ENCODE measurements at places on chromosomes 1 and 21.

DNA sequence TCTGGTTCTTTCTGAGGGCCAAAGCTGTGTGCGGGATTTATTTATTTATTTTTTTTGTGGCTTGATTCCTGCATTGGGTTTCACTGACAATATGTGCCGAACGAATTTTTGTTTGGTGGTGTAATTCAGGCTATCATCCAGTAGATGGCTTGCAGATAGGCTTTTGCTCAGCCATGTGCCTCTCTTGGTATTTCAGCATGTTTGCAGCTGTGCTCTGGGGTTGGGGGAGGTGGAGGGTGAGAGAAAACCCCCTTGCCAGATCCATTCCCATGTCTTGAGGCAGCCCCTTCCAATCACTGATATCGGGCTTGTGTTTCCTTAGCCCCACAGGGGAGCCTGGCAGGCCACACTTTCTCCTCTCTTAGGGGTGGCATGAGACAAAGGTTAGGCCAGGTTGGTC is 302.4 kb downstream of the PTGER3 start:
- no peak for DNase-seq

- no peak for DNase-seq
Observed at GRCh38 chr1:173050865-173051264, at the start of gene TNFSF18. Gene TNFSF18, minus strand, starts transcription at chr1:173050941. Its CDS starts 45 bp downstream, at chr1:173050896.

GRCh38 chr1:6434186-6434585 is 9.6 kb downstream of the ESPN start:
- DNase-seq: no peak

DNA sequence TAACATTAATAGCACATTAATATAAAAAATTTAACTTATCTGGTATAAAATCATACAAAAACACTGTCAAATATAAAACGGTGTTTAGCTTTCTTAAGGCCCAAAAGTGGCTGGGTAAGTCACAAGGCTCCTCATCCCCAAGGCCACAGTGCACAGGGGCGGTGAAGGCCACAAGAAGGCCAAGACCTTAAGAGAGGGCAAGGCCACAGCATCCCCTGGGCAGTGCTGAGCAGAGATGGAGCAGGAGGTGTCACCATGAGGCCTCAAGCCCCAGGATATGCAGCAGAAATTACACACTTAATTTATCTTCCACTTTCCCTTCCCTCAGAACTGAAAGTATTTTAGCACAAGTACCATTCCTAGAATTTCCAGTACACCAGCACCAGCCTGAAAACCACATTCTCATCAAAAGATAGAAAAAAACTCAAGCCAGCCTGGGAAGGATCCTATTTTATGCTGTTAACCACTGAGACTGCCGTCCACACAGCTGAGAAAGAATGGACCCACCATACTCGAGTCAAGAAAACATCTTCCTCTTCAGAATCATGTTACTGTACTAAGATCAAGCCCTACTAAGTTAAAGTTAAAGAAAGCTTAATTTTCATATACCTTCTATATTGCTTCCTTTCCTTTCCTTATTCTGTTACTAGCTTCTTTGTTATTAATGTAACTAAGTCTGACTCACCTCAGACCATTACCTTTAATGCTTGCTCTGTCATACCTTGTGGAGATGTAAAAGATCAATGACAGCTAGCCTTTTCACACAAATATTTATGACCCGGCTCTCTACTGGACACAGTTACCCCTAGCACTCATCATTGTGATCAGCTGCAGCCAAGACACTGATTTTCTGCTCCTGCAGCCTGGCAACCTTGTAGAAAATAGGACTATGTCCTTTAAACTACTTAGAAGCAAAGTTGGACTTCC is 26.4 kb upstream of the FMO1 start:
- no peak for DNase-seq

GRCh38 chr1:44543786-44544185 is 130.5 kb downstream of the TMEM53 start:
- no peak for DNase-seq

DNA sequence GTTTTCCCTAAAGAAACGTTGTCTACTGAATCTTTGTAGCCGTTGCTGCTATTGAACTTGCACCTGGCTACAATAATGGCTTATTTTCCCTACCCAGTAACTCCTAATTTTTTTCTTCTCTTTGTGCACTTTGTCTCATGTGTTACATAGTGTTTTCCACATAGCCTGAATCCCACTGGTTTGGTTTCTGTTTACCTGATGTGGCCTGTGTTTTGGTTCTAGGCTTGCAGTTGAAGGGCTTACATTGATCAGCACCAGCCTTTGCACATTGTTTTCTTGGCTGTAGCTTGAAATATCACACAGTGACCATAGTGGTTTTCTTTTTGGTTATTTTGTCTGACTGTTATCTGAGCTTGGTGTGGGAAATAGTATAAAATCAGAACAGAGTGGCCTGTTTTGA is 29.5 kb downstream of the ST3GAL3 start:
- no peak for DNase-seq

GRCh38 chr1:210741564-210741963 is 392.4 kb downstream of the KCNH1 start:
- DNase-seq: no peak

GRCh38 chr1:113197719-113198330 is 124.8 kb downstream of the LRIG2 start:
- DNase-seq: no peak

GRCh38 chr21:19692231-19692630 is 1288.6 kb upstream of the TMPRSS15 start:
- DNase-seq: no peak

- no peak for DNase-seq
Observed at GRCh38 chr1:28456078-28456477, 49.8 kb upstream of the RCC1 start.

- no peak for DNase-seq
Observed at GRCh38 chr1:62676611-62677356, 11.4 kb downstream of the DOCK7 start.

- DNase-seq: no peak
Observed at GRCh38 chr1:8211883-8212579, 105.9 kb upstream of the SLC45A1 start.

GRCh38 chr1:205275133-205275532 is 46.4 kb downstream of the NUAK2 start:
- DNase-seq: no peak

- peak; percentile 26 for DNase-seq
Observed at GRCh38 chr1:51346086-51346942, 16.0 kb upstream of the TTC39A start.

DNA sequence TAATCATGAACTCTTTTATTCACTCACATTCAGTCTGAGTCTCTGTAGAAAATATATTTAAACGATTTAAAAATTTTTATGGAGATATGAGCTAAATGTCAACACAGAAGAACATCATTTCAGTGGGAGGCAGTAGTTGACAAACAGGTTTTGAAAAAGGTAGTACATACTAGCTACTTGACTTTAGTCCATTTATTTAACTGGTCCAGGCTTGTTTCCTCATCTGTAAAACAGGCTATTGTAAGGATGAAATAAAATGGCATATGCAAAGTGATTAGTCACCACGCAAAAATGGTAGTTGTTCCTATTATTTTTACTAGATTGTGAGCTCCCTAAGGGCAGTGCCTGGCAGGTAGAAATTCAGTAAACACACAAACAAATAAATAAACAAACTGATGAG is 75.2 kb downstream of the NTPCR start:
- DNase-seq: no peak

- DNase-seq: no peak
Observed at GRCh38 chr1:174794861-174795260, 204.9 kb upstream of the CACYBP start.

GRCh38 chr1:151720974-151721787 is at the start of gene RIIAD1:
Gene RIIAD1, plus strand, starts transcription at chr1:151721522. Its CDS starts 15 bp downstream, at chr1:151721537.
- DNase-seq: no peak

- DNase-seq: no peak
Observed at GRCh38 chr1:187490266-187490665, 661.5 kb downstream of the PLA2G4A start.

DNA sequence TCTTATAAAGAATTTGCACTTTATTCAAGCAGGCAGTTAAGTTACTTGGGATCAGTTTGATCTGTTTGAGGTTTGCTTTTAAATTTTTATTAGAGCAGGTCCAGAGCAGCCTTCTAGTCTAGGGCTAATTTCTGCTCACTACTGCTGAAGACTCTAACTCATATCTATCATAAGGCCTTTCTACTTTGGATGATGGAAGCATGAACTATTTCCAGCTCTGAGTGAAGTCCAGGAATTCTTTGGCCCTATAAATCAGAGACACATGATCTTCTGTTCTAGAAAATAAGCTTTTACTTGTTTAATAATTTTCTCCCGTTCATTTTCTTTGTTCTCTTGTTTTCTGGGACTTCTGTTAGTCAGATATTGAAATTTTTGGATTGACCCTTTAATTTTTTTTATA is 14.7 kb downstream of the NIBAN1 start:
- DNase-seq: no peak

- no peak for DNase-seq
Observed at GRCh38 chr1:63779338-63780211, 5.8 kb downstream of the ROR1 start.

DNA sequence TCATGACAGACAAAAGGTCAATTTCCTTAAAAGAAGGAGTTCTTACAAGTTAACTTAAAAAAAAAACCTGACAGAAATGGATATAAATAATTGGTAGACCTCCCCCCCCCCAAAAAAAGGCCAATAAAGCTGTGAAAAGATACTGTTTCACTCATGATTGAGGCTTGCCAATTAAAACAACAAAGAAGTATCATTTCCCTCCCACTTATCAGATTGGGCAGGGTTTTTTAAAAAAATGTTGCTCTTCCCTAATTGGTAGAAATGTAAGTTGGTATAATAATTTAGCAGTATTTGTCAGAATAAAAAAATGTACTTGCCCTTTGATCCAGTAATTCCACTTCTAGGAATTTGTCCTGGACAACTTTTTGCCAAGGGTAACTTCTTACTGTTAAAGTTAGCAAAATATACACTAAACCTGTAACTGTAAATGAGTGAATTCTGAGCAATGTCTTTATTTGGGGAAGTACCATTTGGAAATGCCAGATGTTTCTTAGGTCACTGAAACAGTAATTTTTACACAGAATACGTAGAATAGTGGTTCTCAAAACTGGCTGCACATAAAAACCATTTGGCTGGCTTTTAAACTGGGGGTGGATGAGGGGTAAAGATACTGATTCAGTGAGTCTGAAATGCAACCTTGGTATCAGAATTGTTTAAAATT is 17.5 kb downstream of the RNF2 start:
- DNase-seq: no peak

- no peak for DNase-seq
Observed at GRCh38 chr1:71885171-71885570, 397.2 kb downstream of the NEGR1 start.

DNA sequence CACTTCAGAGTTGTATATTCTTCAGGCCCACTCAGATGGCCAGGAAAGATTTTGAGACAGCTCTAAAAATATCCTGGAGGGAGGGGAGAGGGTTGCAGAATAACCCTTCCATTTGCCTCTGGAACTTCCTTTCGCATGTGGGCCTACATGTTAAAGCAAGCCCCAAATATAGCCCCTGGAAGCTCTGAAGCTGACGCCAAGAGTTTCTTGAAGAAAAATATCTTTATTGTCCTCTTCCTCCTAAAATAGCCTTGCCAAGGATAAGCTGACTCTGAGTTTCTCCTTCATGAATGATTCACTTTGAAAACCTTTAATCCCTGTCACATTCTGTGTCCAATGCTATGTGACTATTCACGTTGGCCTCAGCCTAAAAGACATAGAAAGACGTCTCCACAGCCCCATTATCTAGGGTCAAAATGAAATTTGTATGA is 6.4 kb downstream of the C1orf116 start:
- DNase-seq: no peak

- no peak for DNase-seq
Observed at GRCh38 chr1:66295803-66296202, 238.2 kb upstream of the SGIP1 start.
